GM12864 (cell line): ENCODE measurements at places on chromosomes 2 and 18.
A peak's percentile ranks its signal among the peaks of the same experiment; 100 is the strongest.

- no peak for DNase-seq
Measured at GRCh38 chr2:145692971-145693478, 1173.1 kb upstream of the ZEB2 start.

DNA sequence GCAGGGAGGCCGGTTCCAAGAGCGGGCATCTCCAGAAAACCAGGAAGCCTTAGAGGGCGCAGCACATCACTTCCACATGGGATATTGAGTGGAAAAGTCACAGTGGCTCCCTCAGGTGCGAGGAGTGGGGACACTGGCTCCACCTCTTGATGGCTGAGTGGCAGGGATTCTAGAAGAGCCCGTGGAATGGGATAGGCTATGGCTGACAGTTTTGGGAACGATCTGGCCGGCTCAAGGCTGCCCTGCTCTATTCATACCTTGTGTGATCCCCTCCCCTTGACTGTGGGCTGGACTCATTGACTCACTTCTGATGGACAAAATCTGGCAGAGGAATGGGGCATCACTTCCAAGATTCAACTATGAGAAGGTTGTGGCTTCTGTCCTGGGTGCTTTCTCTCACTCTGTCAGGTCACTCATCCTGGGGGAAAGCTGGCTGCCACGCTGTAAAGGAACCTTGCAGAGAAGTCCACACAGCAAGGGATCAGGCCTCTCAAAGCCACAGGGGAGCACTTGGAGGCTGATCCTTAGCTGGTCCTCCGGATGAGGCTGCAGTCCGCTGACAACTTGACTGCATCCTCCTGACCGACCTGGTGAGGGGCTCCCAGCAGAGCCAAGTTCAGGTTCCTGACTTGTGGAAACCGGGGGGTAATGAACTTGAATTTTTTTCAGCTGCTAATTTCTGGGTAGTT lies 46.7 kb upstream of the HS6ST1 start:
- DNase-seq, result no peak

GRCh38 chr18:68848242-68848641 lies 50.4 kb downstream of the CCDC102B start:
- DNase-seq, result no peak

GRCh38 chr2:216034065-216034464 lies 20.7 kb upstream of the MREG start:
- DNase-seq, result peak; percentile 82

- DNase-seq, result no peak
Measured at GRCh38 chr18:63320975-63321265, 1.4 kb upstream of the BCL2 start.

- no peak for DNase-seq
Measured at GRCh38 chr2:189088591-189089205, 90.9 kb downstream of the COL5A2 start.

DNA sequence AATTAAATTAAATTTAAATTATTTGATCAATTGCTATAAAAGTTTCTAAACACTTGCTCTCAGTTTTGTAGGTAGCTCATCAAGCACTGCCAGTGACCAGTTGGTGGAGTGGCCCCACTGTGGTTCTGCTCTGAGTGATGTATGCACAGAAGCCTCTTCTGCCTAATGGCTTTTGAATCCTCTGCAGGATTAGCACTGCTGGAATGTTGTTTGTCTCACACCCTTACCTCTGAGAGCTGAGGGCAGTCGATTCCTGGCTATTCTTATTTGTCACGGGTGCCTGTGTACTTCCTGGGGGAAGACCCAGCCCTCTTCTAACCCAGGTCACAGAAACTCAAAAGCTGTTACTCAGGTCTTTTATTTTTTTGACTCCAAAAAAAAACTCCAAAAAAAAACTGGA lies 9.5 kb downstream of the CAPN14 start:
- DNase-seq, result no peak

- DNase-seq, result no peak
Measured at GRCh38 chr2:20612925-20613916, 37.7 kb downstream of the HS1BP3 start.

DNA sequence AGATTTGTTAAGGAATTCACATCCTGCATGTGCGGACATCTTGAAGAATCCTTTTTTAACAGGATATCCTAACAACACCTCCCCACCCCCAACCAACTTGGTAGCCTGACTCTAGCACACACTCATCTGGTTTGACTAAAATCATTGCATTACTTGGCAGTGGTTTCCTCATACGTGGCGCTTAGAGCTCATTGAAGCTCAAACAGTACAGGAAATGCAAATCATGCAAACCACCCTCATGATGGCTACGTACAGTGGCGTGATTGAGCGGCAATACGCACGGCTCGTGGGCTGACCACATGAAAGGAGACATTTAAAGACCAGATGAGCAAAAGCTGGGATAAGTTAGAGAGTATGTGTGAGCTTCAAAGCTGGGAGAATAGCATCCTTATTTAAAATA lies 336.2 kb downstream of the ZEB2 start:
- peak; percentile 26 for DNase-seq

- no peak for DNase-seq
Measured at GRCh38 chr2:109238580-109238979, 109.6 kb downstream of the SH3RF3 start.

GRCh38 chr2:2993172-2993692 lies 384.4 kb downstream of the EIPR1 start:
- no peak for DNase-seq

DNA sequence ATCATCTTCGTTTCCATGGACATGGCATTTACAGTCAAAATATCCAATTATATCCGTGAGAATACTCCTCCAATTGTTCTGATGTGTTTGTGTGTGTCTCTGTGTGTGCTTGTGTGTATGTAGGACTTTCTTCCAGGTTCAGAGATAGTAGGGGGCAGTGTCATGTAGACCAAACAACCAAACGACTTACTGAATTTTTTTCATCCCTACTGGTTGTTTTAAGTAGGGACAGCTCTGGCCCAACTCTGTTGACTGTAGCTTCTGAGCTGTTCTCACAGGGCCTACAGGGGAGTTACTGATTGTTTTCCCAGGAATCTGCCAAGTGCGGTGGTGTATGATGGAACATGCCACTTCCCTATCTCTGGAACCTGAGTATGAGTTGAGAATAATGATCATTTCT lies 69.6 kb downstream of the ETAA1 start:
- no peak for DNase-seq

GRCh38 chr2:8392098-8392866 lies 289.6 kb upstream of the ID2 start:
- DNase-seq, result no peak

- no peak for DNase-seq
Measured at GRCh38 chr2:219616550-219616949, 10.9 kb upstream of the SLC4A3 start.

GRCh38 chr18:70442933-70443332 lies 154.1 kb downstream of the SOCS6 start:
- no peak for DNase-seq

- peak; percentile 75 for DNase-seq
Measured at GRCh38 chr2:63424329-63425078, 163.8 kb downstream of the WDPCP start.

DNA sequence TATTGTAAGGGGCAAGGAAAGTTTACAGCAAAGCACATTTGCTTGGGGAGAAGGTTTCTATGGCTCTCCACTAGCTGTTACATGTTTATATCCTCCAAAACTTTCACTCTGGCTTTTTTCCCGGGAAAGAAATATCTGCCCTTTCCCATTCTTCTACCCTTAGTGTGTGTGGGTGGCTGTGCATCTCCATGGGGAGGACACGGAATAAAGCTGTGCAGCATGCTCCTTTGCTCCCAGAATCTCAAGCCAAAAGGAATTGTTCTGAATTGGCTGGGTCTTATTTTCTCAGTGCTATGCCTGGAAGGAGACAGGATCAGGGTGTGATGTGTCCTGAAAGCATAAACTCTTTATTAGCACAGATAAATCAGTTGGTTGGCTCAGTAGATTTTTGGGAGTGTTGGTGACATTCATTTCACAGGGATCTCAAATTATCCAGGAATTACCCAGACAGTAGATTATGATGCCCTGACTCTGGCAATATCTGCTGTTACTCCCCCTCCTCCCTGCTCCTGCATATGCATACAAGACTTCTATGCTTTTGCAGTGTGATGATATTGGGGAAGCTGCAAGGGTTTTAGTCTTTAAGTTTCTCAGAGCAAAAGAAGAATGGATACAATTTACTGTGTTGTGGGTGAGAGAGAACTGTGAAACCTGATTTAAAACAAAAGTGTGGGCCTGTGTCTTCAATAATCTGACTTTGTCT lies 63.1 kb downstream of the PARD3B start:
- no peak for DNase-seq

DNA sequence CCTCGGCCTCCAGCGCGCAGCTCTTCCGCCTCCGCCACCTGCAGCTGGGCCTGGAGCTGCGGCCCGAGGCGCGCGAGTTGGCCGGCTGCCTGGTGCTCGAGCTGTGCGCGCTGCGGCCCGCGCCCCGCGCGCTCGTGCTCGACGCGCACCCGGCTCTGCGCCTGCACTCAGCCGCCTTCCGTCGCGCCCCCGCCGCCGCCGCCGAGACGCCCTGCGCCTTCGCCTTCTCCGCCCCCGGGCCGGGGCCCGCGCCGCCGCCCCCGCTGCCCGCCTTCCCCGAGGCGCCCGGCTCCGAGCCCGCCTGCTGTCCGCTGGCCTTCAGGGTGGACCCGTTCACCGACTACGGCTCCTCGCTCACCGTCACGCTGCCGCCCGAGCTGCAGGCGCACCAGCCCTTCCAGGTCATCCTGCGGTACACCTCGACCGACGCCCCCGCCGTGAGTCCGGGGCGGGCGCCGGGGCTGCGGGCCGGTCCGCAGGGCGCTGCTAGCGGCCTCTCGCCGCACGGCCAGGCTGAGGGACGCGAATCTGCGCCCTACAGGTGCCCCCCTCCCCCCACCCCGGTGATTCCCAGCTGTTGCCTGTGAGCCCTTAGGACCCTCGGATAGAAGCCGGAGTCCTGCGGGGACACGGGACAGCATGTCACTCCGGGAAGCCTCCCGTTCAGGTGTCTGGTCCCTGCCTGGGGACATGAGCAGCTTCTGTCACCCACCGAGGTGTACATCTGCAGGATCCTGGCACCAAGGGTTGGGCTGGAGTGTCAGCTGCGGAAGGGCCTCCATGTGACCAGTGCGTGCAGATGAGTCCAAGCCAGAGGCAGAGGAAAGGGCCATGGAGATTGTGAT lies 616 bp downstream of the RNPEPL1 start:
- DNase-seq, result no peak

- no peak for DNase-seq
Measured at GRCh38 chr2:196821195-196821594, 12.0 kb upstream of the C2orf66 start.

DNA sequence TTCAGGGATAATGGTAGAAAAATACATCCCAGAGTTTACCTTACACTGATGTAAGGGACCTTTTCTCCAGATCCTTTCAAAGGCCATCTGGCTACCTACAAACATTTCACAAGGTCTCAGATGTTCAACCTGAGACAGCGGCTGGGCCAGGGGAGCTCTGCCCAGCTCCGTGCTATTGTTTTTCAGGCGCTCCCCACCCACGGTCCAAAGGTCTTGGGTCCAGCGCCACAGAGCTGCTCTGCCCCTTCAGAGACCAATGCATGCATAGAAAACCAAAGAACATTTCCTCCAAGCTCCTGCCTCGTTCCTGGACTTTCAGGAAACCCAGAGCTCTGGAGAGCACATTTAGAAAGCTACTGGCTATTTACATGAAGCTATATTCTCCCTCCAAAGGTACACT lies 40.3 kb downstream of the COPS8 start:
- no peak for DNase-seq

- DNase-seq, result no peak
Measured at GRCh38 chr2:100894105-100894795, 74.3 kb downstream of the NPAS2 start.

- DNase-seq, result no peak
Measured at GRCh38 chr2:59314031-59314766, 1073.1 kb upstream of the FANCL start.

DNA sequence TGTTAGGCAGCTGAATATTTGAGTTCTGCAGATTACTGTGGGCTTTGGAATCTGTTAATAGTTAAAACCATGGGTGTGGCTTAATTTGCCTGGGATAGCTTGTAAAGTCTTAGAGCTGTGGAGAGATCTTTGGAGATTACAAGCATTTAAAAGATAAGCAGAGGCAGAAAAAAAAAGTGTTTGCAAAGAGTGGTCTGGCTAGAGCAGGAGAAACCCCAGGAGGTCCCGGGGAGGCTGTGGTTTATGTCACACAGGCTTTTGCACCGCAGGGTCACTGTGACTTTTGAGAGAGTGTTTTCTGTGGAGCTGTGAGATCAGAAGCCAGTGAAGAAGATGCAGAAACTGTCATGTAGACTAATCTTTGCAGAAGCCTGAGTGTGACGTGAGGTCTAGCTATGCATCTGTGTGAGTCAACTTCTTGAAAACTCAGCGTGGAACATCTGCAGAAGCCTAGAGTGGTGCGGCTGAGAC lies 49.0 kb downstream of the SETBP1 start:
- DNase-seq, result no peak

DNA sequence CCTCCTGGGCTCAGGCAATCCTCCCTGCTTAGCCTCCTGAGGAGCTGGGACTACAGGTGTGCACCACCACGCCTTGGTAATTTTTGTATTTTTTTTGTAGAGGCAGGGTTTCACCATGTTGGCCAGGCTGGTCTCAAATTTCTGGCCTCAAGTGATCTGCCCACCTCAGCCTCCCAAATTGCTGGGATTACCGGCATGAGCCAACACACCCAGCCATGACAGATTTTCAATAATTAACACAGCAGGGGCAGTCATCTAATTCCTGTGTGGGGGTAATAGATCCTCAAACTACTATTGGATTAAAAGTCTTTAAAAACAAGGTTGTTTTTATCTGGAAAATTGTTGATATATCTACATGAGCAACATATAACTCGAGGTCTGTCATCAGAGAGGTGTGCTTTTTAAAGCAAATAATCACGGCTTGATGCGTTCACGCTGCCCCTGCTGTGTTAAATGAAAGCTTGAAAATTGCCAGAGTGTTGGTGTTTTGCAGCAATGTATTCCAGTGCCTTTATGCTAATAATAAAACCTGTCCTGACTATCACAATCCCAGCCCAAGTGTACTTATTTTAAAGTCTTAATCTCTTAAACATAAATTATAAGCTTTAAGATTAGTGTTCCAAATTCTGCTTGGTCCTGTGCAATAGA lies 35.6 kb upstream of the ASB1 start:
- no peak for DNase-seq

DNA sequence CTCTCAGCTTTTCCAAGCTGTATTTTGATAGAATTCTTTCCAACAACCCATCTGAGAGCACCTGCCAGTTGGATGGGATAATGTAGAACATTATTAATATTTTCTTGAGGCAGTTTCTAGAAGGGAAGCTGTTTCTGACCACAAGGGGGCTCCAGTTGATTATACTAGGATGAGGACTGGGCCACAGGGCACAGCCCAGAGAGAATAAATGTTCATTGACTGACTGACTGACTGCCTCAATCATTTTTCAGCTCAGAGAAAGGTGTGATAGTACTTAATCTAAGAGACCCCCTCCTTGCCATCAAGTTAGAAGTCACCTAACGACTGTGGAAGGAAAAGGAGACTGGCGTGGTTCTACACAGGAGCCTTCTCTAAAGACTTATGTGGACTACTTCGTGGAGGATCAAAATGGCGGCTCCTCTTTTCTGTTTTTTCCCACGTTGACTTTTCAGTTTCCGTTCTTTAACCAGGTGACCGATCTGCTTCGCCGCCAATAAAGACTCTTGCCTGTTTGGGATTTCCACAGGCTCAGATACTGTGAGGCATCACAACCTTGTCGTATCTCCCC lies 31.9 kb upstream of the CREG2 start:
- peak; percentile 13 for DNase-seq

GRCh38 chr18:73124175-73124574 lies 256.4 kb upstream of the NETO1 start:
- no peak for DNase-seq
